ENCODE measurements at places on chromosomes 5 and 9. TPM values are rescaled to one million over a fixed set of nuclear protein-coding genes. Genes with fewer than 3 reads are reported as not detected.
A peak's percentile ranks its signal among the peaks of the same experiment; 100 is the strongest.

GRCh38 chr9:79616971-79617370 is 45.2 kb downstream of the TLE4 start:
- no peak overlapping the region for H3K27ac ChIP-seq
- no peak for DNase-seq
- peaks cover 22% of the 10 kb centered on the region for H3K4me1 ChIP-seq
- H3K4me3 ChIP-seq: no peak overlapping the region

GRCh38 chr5:109786206-109786855 is 96.6 kb downstream of the MAN2A1 start:
- DNase-seq: no peak
- no peaks in the 10 kb centered on the region for H3K27me3 ChIP-seq
- H3K4me1 ChIP-seq: no peaks in the 10 kb centered on the region
- H3K36me3 ChIP-seq: no peaks in the 10 kb centered on the region
- no peak overlapping the region for H3K4me3 ChIP-seq

The TMEM215 gene
- not detected for total RNA-seq

DNA sequence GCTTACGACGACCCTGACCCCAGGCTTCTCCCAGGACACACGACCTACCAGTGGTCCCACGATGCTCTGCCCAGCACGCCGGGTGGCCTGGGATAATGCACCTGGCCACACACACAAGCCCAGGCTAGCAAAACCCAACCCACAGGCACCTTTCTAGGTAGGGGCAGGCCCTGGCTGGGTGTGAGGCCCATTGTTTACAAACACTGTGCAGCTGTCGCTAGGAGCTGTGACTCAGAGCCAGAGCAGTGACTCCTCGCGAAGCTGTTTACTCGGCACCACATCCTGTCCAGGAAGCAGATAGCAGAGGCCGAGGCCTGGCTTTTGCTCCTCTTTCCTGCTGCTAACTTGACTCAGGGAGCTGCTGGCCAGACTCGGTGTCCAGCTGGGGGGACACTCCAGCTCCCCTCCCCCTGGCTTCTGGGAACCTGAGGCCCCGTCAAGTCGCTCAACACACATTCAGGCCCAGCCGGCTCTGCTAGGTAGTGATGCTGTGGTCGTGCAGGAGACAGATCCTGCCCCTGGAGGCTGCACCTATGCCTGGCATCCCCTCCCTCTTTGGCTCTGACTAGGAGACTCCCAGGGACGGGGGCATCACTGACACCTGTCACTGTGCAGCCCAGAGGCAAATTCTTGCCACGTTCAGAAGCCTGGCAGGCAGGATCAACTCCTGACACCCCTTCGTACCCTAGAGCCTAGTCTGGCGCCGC is 12.8 kb upstream of the RALGDS start:
- H3K4me3 ChIP-seq: no peak overlapping the region
- H3K27ac ChIP-seq: peak overlapping the region; percentile 80
- DNase-seq: peak; percentile 100
- no peaks in the 10 kb centered on the region for H3K36me3 ChIP-seq
- H3K4me1 ChIP-seq: peaks cover 44% of the 10 kb centered on the region
- peaks cover 8% of the 10 kb centered on the region for H3K27me3 ChIP-seq

DNA sequence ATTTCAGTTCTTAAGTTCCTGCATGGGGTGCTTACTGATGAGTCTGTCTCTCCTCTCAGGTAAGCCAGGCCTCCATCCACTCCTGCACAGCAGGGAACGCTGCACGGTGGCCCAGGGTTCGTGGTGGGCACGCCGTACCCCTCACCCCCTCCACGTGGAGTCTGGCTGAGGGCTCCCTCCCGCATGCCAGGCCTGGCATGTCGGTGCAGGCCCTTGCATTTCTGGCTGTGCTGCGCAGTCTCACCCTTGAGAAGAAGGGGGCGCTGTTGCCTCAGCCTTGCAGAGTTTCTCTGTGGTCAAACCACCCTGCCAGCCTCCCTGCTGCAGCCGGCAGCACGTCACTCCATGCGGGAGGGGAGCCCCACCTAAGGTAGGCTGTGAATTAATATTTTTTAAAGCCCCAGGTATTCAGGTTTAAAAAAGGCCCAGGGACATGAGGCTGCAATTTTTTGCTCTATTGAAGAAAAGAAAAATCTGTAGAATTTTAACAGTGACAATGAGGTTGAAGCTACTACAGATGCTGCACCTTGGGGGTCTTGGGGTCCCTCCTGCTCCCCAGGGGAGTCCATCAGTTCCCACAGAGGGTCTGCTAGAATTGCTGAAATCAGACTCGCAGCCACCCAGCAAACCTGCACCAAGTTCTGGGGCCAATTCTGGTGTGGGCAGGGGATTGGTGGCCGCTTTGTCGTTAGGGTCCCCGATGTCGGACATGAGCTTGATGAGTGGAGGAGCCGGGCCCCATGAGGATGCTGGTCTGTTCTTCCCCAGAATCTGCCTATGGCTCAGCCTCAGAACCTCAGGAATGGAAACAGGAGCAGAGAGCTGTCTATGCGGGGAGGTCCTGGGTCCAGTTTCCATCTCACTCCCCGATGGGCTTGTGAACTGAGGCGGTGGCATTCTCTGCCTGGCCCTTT is 52.6 kb downstream of the TENT4A start:
- H3K27me3 ChIP-seq: no peaks in the 10 kb centered on the region
- no peak overlapping the region for H3K4me3 ChIP-seq
- H3K36me3 ChIP-seq: no peaks in the 10 kb centered on the region
- peaks cover 10% of the 10 kb centered on the region for H3K4me1 ChIP-seq

The HMCN2 gene
- under 0.01 TPM for total RNA-seq

All from osteoblast (primary cell).